ENCODE measurements at places on chromosomes 6 and 20.

GRCh38 chr6:163984124-163984936 lies 569.8 kb downstream of the QKI start:
- no peak for DNase-seq

GRCh38 chr6:17703256-17703694 lies 3.5 kb downstream of the NUP153 start:
- DNase-seq = no peak

DNA sequence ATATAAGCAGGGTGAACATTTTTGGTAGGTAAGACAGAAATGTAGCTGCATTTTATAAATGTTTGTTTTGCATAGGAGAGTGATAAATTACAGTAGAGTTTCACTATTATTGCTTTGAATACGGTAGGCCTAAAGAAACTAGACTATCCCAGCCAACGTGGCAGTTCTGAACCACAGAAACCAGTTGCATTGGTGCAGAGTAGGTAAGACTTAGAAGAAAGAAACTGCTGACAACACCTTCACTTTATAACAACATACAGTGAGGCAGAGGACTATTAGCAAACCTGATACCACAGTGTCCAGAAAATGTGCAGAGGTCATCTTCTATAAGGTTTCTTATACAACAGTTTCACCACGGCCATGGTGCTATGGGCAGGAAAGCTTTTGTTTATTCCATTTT lies 566.1 kb downstream of the KIF16B start:
- DNase-seq = no peak

- no peak for DNase-seq
These were observed 458.2 kb downstream of the FRK start for GRCh38 chr6:115602466-115602865.

Data from lower lobe of right lung (tissue), 2 donors.